ENCODE measurements at places on chromosomes 11 and 22. TPM values are rescaled to one million over a fixed set of nuclear protein-coding genes. Genes with fewer than 3 reads are reported as not detected.

GRCh38 chr11:2266586-2267305 lies 3.6 kb downstream of the ASCL2 start:
- no peak for DNase-seq

DNA sequence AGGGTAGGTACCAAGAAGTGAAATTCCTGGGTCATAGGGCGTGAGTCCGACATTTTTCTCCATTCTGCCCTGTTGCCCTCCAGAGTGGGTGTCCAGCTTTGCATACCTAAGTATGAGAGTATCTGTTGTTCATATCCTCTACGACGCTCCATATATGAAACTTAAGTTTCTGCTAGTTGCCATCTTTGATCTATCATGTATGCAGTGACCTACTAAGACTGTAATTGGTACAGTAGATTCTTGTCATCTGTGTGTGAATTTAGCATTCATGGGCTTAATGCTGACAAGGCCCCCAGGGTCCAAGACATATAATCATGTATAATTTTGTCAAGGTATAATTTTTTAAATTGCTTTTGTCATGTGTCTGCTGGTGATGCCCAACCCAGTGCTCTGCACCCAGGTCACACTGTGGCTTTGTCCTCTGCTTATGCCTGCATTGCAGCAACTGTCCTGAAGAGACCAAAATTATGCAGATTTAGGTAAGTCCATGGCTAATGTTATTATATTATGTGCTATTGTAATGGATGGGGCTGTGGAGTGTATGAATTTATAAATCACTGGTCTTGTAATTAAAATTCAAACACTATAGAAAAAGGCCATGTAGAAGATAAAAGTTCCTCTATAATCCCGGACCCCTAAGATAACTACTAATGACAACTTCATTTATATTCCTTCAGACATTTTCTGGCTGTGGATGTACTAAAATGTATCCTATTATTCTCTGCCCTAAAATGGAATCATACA lies 12.2 kb downstream of the NEAT1 start:
- peak; percentile 12 for DNase-seq

The TRIM44 gene
- polyA plus RNA-seq: 18.6 TPM

DNA sequence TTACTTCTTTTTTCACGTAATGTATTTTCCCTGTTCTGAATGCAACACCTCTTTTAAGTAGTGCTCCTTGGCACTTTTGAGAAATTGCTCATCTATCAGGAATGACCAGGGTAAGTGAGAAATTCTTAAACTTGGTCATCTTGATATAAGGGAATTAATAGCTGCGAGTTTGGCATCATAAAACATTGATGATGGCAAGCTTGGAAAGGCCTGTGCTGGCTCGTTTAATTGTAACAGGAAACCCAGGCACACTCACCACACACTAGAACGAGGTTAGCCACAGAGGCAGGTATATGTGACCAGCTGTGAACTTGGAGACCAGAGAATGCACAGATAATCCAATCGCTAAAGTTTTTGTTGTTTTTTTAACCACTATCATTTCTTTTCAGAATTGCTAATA lies 24.3 kb downstream of the FAM118A start:
- no peak for DNase-seq

DNA sequence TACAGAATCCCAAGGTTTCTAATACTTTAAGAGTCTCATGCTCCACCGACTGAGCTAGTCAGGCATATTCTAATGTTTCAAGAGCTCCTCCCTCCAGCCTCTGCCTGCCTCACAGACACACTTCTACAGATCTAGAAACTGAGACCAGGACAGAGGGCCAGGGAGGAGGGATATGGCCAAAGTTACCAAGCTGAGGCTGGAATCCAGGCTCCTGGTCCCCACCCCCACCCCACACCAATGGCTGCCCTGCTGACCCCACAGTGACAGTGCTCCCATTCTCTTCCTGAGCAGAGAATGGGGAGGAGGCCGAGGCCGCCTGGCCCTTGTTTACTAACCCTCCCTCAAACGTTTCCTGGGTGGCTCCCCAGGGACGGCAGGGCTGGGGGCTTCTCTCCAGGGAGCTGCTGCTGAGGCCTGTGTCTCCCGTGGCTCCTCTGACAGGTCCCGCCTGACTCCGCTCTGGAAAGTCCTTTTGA lies 2.2 kb downstream of the PLEKHB1 start:
- DNase-seq: no peak

Data from CD4-positive, CD25-positive, alpha-beta regulatory T cell (primary cell).